Gastroesophageal sphincter (tissue), 4 donors: ENCODE measurements at places on chromosomes 6 and 20. TPM values are rescaled to one million over a fixed set of nuclear protein-coding genes. Genes with fewer than 3 reads are reported as not detected.
A peak's percentile ranks its signal among the peaks of the same experiment; 100 is the strongest.

- ATAC-seq, result no peak
- H3K4me1 ChIP-seq, result no peaks in the 10 kb centered on the region
- H3K27ac ChIP-seq, result no peak overlapping the region
- no peak overlapping the region for H3K4me3 ChIP-seq
- no peaks in the 10 kb centered on the region for H3K27me3 ChIP-seq
- no peaks in the 10 kb centered on the region for H3K36me3 ChIP-seq
These were observed 98.4 kb upstream of the ADTRP start for GRCh38 chr6:11876934-11877433.

GRCh38 chr6:29864037-29864810, 36.6 kb downstream of the HLA-G start:
- peaks cover 6% of the 10 kb centered on the region for H3K4me1 ChIP-seq
- ATAC-seq, result no peak
- peaks cover 76% of the 10 kb centered on the region for H3K27me3 ChIP-seq
- H3K4me3 ChIP-seq, result no peak overlapping the region

DNA sequence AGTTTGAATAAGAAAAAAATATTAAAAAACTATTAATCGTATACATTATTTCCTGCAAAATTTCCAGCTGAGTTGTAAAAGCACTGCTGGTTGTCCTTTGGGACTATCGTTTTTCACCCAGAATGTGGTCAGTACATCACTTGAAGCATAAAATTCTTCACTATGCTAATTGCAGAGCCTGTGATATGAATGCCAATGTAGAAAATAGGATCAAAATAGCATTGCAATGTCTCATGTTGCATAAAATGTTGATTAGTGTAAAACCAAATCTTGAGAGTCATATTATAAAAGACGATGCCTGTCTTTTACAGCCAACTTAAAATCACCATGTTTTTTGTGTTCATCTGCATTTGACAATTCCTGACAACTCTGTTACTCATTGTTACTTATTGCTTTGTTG, 207.7 kb downstream of the MMUT start:
- no peaks in the 10 kb centered on the region for H3K36me3 ChIP-seq
- ATAC-seq, result no peak
- H3K27ac ChIP-seq, result no peak overlapping the region
- H3K4me3 ChIP-seq, result no peak overlapping the region
- H3K27me3 ChIP-seq, result no peaks in the 10 kb centered on the region

DNA sequence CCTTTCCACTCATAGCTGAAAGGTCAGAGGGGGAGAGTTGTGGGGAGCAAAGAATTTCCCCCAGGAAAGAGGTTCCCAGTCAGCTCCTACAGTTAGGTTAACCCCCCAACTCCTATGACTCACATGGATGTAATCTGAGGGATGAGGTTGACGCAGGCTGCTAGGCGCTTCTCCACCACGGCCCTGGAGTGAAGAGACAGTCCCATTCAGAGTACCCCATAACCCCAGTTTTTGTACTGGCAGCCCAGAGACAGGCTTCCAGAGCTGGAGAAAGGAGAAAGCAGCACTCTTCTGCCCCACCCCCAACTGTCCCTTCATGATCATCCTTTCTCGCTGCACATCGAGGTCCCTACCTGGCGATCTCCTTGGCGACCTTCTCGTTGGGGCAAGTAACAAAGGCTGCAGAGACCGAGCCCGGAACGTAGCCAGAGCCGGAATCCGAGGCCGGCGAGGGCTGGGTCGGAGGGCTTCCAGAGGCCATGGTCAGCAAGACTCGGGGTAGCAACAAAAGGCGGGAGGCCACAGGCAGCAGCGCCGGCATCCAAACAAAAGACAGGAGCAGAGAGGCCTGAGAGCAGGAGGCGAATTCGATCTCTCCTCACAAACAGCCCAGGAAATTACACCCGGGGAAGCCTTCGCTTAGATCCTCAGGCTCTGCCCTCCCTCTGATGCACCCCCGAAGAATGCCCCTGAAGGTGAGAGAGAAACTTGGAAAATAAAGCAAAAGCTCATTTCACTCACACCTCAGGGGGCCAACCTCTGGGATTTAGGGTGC, 592 bp downstream of the CUTA start:
- peak overlapping the region; percentile 65 for H3K27ac ChIP-seq
- H3K4me3 ChIP-seq, result peak overlapping the region; percentile 63
- no peak for ATAC-seq
- H3K36me3 ChIP-seq, result no peaks in the 10 kb centered on the region

GRCh38 chr6:9204171-9204570, 768.8 kb upstream of the SLC35B3 start:
- ATAC-seq, result no peak
- no peak overlapping the region for H3K27ac ChIP-seq
- no peaks in the 10 kb centered on the region for H3K4me1 ChIP-seq
- no peak overlapping the region for H3K4me3 ChIP-seq

DNA sequence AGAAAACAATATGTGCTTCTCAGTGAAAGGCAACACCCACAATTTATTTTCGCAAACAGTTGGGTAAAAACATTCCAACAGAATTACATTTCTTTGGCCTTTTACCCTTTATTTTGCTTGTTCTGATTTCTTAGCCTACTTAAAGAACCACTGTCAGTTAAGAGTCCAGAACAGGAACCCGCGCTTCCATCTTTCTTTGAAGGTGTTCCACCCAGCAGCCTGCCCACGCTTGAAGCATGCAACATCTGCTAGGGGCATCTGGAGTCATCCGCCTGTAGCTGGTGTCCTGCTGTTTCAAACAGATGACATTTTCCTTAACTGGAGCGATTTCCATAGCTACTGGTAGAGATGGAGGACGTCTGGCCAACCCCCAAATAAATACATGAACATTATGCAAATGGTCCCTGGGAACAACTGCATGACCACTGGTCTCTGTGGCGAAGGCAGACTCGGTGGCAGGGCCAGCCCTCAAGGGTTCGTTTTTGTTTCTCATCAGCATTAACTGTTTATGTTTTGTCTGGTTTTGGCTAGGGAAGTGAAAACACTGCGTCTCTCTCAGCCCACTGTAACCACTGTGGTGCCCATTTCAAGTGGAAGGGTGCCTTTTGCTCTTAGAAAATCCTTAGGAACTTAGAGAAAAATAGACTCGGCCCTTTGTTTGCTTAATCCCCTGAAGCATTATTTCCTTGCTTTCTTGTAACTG, 51.6 kb downstream of the LAMA4 start:
- no peaks in the 10 kb centered on the region for H3K27me3 ChIP-seq
- H3K36me3 ChIP-seq, result no peaks in the 10 kb centered on the region
- H3K4me3 ChIP-seq, result peak overlapping the region; percentile 3
- H3K27ac ChIP-seq, result peak overlapping the region; percentile 75
- ATAC-seq, result peak; percentile 17
- peaks cover 79% of the 10 kb centered on the region for H3K4me1 ChIP-seq

- H3K4me1 ChIP-seq, result no peaks in the 10 kb centered on the region
- ATAC-seq, result no peak
- H3K4me3 ChIP-seq, result no peak overlapping the region
- no peaks in the 10 kb centered on the region for H3K36me3 ChIP-seq
- no peaks in the 10 kb centered on the region for H3K27me3 ChIP-seq
These were observed 71.3 kb upstream of the EYA4 start for GRCh38 chr6:133169901-133170300.

- H3K4me1 ChIP-seq, result peaks cover 29% of the 10 kb centered on the region
- H3K27ac ChIP-seq, result peak overlapping the region; percentile 15
- H3K4me3 ChIP-seq, result no peak overlapping the region
These were observed 35.1 kb downstream of the DSE start for GRCh38 chr6:116405652-116406356.

GRCh38 chr20:58113716-58114115, 114.7 kb downstream of the ANKRD60 start:
- no peaks in the 10 kb centered on the region for H3K27me3 ChIP-seq
- no peaks in the 10 kb centered on the region for H3K36me3 ChIP-seq
- ATAC-seq, result no peak

DNA sequence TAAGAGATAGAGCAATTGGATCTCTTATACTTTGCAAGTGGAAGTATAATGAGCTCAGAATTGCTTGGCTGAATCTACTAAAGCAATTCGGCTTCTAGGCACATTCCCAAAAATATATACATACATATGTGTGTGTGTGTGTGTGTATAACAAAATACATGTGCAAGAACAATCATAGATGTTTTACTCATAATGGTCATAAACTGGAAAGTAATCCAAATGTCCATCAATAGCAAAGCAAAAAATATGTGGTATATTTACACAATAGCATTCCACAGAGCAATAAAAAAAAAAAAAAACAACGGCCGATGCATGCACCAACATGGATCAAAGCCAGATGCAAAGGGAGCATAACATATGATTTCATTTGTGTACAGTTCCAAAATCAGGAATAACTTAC, 707.9 kb downstream of the RFPL4B start:
- H3K4me1 ChIP-seq, result no peaks in the 10 kb centered on the region
- no peaks in the 10 kb centered on the region for H3K36me3 ChIP-seq
- no peak for ATAC-seq
- H3K27me3 ChIP-seq, result no peaks in the 10 kb centered on the region
- H3K4me3 ChIP-seq, result no peak overlapping the region
- H3K27ac ChIP-seq, result no peak overlapping the region

The SHLD1 gene
- 0.93 TPM for total RNA-seq

The GRM1 gene
- total RNA-seq, result not detected

The RAD21L1 gene
- total RNA-seq, result not detected

The HLA-DQB2 gene
- 0.54 TPM for total RNA-seq

The CD83 gene
- 1.7 TPM for total RNA-seq
